ENCODE measurements at places on chromosomes 2 and 18. TPM values are rescaled to one million over a fixed set of nuclear protein-coding genes. Genes with fewer than 3 reads are reported as not detected.

LRRTM4 gene
- polyA plus RNA-seq: 2.1 TPM

HNMT gene
- 67.0 TPM for polyA plus RNA-seq

CD8B2 gene
- polyA plus RNA-seq: 0.29 TPM

IRS1 gene
- 13.0 TPM for polyA plus RNA-seq

FBXO41 gene
- 1.8 TPM for polyA plus RNA-seq

STAMBP gene
- polyA plus RNA-seq: 72.6 TPM

ALKAL2 gene
- 6.7 TPM for polyA plus RNA-seq

LDAH gene
- polyA plus RNA-seq: 45.5 TPM

TMEM247 gene
- polyA plus RNA-seq: not detected

SNRNP27 gene
- 84.7 TPM for polyA plus RNA-seq

RAB6C gene
- polyA plus RNA-seq: 1.7 TPM

GAREM2 gene
- 7.0 TPM for polyA plus RNA-seq

Measured in right renal pelvis (tissue), 4 donors.